Stimulated activated CD8-positive, alpha-beta memory T cell treated with anti-CD3 and anti-CD28 coated beads, Interleukin-12 subunit alpha, Interleukin-12 subunit beta, amount 100 ng/mL, for 1 hour (primary cell): ENCODE measurements at places on chromosomes 4 and X.
A peak's percentile ranks its signal among the peaks of the same experiment; 100 is the strongest.

GRCh38 chrX:45068569-45068968 lies 132.1 kb downstream of the DIPK2B start:
- DNase-seq, result no peak

DNA sequence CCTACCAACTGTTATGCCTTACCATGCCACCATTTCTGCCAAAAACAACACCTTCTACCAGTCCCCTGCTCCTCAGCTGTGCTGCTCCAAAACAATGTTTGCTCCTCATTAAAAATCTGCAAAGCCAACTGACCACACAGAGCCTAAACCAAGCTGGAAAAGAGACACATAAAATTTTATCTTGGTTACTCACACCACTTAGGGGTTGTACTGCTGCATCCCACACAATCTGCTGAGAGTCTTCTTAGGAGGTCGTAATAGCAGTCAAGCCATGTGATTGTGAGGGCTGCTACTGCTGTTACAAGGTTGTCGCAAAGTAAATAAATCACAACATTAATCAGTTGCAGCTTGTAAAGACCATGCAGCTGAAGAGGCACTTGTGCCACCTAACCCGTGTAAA lies 607.4 kb upstream of the FAM241A start:
- no peak for DNase-seq

GRCh38 chr4:1521821-1522361 lies 115.6 kb upstream of the NKX1-1 start:
- DNase-seq, result no peak

- no peak for DNase-seq
Observed at GRCh38 chr4:25032126-25032525, 1.4 kb upstream of the LGI2 start.

DNA sequence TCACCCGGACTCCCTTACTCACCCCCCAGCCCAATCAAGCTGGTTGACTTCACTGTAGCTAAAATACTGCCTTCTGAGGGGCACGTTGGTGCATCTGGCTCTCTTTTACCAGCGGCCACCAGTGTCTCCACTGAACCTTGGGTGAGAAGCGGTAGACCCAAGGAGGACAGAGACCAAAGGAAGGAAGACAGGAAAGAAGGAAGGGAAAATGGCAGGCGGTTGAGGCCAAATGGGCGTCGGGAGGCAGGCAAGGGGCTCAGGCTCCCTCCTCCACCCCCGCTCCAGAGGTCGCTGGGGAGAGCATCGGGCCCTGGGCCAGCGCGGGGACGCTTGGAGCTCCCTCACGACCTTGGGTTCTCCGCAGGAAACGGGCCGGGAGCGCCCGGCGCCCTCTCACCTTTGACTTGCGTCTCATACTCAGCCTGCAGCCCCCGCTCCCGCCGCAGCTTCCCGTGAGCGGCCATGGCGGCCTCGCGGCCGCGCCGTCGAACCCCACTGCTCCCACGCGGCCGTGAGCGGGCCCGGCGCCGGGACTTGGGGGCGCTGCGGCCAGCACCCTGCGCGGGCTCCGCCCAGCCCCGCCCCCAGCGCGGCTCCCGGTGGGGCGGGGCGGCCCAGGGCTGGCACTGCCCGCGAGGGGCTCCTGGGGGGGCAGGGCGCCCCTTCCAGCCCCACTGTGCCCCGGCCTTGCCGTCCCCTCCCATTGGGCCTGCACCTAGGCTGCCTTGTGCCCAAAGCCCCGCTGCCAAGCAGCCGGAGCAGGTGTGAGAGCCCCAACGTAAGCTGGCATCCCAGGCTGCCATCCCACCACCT lies at the start of gene ARHGAP4:
TSS of gene ARHGAP4 (minus strand) at position 526 of the 813 bp plus-strand sequence. CDS start at position 464, 62 bp downstream.
- DNase-seq, result no peak

DNA sequence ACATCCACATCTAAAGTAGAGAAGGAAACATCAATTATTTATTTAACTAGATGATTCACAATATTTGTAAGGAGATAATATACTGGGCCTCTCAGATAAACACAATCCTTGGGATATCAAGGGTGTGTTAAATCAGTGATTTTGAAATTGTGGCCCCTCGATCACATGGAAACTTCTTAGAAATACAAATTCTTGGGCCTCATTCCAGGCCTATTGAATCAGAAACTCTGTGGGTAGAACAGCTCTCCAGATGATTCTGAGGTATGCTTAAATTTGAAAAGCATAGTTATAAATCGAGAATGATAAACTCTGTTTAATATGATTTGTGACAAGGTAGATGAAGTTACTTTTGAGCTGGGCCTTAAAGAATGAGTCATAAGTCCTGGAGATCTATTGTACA lies 64.3 kb upstream of the GPR174 start:
- no peak for DNase-seq

DNA sequence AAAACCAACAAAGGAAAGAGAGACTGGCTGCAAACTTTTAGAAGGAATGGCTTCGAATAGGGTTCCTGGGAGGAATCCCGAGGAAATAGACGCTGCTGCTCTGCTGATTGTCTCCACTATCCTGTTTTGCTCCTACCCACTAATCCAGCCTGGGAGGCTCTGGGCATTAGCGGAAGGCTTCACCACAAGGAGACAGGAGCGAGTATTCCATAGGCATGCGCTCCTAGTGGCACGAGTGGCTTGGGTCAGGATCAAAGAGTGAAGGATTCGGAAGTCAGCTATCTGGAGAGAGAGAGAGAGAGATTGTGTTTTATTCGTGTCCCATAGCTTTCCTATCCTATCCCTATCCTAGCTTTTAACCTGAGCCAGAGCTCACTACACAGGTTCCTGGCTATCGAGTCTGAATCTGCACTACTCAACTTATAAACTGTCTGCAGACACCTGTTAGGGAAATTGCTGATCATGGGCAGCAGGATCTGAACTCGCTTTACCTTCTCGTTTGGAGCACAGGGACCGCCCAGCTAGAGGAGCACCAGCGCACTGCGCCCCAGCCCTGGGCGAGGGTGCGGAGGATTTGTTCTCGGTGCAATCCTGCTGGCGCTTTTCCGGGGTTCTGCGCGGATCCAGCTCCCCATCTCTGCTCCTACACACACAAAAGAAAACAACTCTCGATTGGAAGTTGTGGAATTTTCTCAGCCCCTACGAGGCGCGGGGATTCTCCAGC lies 740 bp upstream of the NPY2R start:
- DNase-seq, result no peak

- DNase-seq, result no peak
Observed at GRCh38 chrX:25976683-25977310, 161.3 kb upstream of the MAGEB18 start.

- no peak for DNase-seq
Observed at GRCh38 chrX:101397779-101398178, 7.0 kb downstream of the RPL36A start.

DNA sequence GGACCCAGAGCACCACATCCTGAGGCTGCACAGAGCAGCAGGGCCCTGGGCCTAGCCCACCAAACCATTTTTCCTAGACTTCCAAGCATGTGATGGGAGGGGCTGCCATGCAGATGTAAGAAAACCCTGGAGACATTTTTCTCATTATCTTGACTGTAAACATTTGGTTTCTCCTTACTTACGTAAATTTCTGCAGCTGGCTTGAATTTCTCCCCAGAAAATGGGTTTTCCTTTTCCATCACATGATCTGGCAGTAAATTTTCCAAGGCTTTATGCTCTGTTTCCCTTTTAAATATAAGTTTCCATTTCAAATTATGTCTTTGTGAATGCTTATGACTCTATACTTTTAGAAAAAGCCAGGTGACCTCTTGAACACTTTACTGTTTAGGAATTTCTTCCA lies 945.9 kb upstream of the NDST4 start:
- no peak for DNase-seq

DNA sequence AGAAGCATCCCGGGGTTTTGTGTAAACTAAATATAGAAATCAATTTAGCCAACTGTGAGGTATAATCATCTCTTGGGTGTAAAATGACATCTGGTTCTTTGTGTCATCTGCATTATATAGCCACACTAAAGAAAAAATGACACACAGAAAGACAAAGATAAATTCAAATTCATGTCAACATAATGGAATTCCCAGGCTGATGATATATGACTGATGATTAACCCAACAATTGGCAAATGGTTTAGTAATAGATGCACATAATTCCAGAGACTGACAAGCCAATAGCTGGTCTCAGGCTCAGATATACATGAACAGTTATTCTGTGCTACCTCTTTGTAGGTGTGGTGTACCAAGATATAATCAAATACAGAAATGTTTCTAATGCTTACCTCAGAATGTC lies 375.4 kb upstream of the PITX2 start:
- DNase-seq, result no peak

GRCh38 chr4:120616041-120616440 lies 306.5 kb downstream of the PRDM5 start:
- no peak for DNase-seq

DNA sequence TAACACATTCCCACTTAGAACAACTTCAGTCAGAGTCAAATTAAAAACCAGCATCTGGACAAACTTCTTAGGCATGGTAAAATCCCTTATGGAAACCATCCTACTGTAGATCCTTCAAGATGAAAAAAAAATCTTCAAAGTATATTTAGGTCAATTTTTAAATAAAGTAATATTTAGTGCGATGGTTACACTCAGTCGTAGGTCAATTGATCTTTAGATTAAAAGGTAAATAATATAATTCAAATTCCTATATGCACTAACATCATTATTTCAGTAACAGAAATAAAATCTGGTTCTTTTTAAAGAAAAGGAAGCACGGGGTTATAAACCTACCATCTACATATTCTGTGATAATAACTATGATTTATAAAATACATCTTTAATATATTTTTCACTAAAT lies at the start of gene UGT2A2:
TSS of gene UGT2A2 (minus strand) at position 101 of the 400 bp plus-strand sequence. CDS start at position 99, 2 bp downstream.
- DNase-seq, result no peak

DNA sequence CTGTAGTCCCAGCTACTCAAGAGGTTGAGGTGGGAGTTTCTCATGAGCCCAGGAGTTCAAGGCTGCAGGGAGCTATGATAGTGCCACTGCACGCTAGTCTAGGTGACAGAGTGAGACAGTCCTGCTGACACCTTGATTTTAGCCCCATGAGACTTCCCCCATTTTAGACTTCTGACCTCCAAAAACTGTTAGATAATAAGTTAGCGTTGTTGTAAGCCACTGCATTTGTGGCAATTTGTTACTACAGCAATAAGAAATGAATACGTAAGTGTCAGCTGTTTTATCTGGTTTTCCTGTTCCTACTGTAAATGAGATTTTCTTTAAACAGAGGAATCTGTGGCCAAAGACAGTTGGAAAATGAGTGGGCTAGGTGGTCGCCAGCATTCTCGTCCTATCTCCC lies 83.9 kb downstream of the ARHGAP10 start:
- no peak for DNase-seq

DNA sequence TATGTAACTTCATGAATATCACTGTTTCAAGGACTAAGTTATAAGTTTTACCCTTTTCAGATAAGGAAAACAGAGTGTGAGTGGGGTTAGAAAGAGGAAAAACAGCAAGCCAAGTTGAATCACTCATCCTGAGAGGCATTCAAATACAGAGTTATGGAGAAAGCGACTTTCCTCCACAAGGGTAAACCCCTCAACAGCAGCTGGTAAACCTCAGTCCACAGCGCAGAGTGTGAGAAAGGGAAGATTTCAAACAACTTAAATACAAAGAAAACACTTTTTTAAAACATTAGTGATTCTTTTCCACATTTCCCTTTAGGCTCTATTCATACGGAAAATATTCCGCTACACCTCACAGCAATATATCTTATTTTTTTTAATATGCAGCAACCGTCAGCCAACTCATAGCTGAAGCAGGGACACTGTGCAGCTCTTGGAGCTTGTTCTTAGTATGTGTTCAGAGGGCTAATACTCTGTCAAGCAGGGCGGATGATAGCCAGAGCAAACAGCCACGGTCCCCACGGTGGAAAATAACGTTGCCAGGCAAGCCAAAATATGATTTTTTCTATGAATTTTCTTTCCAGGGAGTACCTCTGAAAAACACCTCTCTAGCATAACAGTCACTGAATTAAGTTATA lies 488.9 kb upstream of the FAT1 start:
- no peak for DNase-seq

DNA sequence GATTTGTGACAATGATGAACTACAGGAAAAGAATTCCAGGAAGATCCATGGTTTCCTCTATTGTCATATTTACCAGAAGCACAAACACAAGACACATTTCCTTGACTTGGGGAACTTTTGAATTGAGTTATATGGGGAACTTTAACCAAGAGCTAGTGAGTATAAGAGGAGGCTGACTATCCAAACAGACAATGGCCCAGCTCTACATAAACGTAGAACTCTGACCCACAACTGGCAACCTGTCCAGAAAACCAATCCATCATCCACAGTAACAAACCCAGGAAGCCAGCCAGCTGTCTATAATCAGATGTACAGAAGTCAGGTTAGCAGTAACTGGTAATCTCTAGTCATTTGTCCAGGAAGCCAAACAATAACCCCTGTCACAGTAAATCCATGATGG lies 167.0 kb upstream of the CPEB2 start:
- DNase-seq, result no peak

DNA sequence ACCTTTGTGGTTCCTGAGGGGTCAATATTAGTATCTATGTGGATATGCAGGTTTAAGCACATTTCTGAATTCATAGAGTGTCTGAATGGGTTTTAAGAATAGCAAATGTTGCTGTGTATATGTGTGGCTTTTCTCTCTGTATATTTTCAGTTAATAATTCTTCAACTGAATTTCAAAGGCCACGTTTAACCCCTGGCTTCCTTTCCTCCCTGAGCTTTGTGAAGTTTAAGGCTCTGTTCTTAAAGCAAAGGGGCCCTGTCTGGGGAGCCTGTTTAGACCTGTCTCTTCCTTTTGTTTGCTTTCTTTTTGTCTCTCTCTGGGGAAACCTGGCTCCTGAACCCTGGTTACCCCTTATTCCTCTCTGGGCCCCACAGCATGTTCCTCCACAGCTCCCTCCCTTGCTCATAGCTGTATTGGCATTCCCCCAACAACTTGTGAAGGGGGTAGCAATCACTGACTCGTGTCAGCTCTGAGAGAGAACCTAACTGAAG lies 139.1 kb downstream of the COL4A6 start:
- no peak for DNase-seq

DNA sequence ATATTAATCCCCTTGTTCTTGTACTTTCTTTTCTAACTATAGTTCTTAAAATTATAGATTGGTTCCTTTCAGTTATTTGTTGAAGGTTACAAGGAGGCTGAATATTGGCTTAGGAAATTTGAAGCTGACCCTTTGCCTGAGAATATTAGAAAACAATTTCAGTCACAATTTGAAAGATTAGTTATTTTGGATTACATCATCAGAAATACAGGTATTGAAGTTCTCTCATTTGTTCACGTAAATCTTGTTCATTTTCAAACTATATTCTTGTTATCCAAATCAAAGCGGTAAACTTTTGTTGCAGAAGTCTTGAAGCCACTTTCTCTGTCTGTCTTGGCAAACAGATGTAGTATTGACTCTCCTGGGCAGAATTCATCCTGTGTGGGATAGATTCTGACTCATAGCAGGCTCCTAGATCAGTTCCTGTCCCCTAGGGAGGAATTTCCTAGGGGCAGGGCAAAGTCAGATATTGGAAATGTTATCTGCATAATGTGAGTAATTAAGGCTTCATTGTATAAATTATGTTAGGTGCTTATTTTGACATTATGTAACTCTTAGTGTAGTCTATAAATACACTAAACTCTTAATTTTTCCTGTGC lies 25.2 kb downstream of the PI4K2B start:
- no peak for DNase-seq

- no peak for DNase-seq
Observed at GRCh38 chrX:91279479-91279878, 155.2 kb upstream of the PABPC5 start.

- no peak for DNase-seq
Observed at GRCh38 chrX:123990169-123990568, 28.7 kb downstream of the STAG2 start.

- DNase-seq, result no peak
Observed at GRCh38 chr4:99457270-99457669, 22.1 kb upstream of the ADH7 start.

- peak; percentile 15 for DNase-seq
Observed at GRCh38 chr4:7828011-7828720, 111.5 kb downstream of the AFAP1 start.
